ENCODE measurements at places on chromosomes 16 and 17.

DNA sequence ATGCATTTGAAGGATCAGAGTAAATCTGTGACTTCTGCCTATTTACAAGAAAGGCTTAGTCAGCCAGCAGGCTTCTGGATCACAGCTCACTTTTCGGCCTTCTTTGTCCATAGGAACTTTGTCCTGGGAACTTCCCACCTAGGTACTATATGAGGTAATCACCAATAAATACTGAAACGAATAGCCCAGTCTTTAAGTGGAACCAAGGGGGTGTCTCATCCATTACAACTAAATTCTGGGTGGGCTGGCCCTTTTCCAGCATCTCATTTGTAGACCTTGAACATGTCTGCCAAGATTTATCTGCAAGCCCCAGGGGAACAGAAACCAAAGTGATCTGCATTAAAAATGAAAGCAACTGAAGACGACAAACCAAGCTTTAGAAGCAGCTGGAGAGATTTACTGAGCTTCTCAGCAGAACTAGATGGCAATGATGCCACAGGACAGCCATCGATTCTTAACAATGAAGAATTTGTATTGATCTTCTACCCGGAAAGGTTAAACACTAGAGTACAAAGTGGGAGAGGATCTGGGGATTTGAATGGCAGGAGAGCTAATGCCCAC, 55.5 kb downstream of the SNX11 start:
- DNase-seq = no peak

DNA sequence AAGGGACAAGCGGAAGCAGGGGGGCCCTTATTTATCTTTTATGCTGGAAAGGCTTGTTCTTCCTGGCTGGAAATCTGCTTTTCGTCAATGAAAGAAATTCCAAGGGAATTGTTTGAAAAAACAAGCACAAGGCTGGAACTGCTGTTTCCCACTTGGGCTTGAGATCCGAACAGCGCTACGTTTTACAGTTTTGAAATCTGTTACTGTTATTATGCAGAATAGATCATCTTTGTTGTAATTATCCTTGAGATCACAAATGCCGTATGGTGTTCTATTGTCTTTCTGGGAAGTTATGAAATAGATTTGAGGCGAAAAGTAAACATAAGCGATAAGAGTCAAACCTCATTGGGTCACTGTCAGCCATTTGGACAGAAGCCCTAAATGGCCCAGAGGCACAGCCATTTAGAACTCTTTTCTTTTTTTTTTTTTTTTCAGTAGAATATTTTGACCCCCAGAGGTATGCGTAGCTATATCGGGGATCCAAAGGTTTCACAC, 223.3 kb downstream of the IRX3 start:
- DNase-seq = no peak

DNA sequence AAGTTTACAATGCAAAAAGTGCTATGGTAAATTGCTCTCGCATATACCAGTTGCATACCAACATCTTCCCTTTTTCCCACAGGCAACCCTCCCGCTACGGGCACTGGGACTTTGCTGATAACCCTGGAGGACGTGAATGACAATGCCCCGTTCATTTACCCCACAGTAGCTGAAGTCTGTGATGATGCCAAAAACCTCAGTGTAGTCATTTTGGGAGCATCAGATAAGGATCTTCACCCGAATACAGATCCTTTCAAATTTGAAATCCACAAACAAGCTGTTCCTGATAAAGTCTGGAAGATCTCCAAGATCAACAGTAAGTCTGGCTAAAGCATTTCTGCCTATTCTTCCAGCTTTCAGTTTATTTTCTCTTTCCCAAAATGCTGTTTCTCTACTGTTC, 27.9 kb upstream of the HSBP1 start:
- no peak for DNase-seq

DNA sequence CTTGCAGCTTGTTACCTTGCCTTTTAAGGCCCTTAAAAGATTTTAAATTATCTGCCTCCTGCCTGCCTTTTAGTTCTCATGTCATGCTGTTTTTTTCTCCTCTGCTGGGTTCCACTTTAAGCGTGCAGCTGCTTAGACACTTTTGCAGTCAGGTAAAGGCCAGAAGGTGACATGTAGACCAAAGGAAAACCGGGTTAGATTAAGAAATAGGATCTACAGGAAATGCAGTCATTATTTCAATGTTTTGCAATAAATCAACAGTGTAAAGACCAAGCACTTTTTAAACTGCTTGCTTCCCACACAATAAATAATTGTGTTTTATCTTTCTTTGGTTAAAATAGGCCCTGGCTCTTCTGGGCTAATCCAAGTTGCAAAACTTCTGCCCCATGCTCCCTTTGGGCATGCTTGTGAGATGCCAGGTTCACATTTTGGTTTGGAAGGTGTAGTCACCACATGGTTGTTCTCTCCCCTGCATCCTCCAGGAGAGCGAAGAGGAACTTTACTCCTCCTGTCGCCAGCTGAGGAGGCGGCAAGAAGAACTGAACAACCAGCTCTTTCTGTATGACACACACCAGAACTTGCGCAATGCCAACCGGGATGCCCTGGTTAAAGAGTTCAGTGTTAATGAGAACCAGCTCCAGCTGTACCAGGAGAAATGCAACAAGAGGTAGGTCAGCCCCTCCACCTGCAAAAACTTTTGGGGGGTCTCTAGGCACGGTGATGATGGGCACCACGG, 54.9 kb downstream of the SDR42E1 start:
- no peak for DNase-seq

DNA sequence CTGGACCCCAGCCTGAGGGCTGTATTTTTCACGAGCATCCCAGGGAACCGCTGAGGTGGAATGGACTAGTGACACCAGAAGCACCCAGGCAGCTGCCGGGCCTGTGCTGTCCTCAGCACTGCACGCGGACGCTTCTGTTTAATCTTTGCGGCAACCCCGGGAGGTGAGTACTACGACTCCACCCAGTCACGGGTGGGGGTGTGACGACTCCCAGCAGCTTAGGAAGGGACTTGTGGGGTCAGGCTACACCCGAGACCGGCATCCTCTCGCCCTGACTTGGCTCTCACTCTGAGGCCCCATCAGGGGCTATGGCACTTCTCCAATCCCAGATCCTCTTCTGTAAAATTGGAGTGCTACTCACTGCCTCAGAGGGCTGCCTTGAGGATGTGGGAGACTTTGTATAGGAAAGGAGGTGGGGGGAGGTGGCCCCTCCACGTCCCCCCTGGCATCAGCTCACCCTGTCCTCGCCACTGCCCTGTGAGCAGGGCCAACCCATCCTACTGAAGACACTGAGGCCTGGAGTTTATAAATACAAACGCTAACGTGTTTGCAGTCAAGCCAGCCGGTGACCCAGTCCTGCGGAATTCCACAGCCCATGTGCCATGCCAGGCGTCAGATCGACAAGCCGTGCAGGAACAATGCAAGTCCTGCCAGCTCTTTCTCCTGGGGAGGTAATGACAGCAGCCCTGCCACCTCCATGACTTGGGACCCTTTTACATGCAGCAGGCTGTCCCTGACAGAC, 44.4 kb downstream of the PPL start:
- DNase-seq = no peak

DNA sequence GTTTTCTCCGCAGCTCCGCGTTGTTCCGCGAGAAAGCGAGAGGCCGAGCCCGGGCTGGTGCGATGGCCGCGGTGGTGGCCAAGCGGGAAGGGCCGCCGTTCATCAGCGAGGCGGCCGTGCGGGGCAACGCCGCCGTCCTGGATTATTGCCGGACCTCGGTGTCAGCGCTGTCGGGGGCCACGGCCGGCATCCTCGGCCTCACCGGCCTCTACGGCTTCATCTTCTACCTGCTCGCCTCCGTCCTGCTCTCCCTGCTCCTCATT, 404 bp downstream of the EMC6 start:
- no peak for DNase-seq

DNA sequence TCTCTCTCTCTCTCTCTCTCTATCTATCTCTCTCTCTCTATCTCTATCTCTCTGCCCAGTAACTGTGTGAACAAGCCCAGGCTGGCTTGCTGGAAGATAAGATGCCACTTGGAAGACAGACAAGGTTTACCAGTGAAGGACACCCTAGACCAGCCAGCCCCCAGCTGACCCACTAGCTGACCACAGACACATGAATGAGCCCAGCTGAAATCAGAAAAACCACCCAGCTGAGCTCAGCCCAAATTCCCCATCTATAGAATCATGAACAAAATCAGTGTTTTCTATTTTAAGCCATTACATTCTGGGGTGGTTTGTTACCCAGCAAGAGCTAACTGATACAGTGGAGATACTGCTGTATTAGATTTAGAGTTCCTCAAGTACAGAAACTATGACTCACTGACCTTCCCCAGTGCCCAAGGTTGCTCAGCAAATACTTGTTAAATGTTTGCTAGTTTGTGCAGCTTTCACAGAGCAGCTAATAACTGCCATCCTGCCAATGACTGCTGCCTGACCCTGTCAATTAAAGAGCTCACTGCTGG, 18.0 kb downstream of the EMP2 start:
- DNase-seq = no peak

DNA sequence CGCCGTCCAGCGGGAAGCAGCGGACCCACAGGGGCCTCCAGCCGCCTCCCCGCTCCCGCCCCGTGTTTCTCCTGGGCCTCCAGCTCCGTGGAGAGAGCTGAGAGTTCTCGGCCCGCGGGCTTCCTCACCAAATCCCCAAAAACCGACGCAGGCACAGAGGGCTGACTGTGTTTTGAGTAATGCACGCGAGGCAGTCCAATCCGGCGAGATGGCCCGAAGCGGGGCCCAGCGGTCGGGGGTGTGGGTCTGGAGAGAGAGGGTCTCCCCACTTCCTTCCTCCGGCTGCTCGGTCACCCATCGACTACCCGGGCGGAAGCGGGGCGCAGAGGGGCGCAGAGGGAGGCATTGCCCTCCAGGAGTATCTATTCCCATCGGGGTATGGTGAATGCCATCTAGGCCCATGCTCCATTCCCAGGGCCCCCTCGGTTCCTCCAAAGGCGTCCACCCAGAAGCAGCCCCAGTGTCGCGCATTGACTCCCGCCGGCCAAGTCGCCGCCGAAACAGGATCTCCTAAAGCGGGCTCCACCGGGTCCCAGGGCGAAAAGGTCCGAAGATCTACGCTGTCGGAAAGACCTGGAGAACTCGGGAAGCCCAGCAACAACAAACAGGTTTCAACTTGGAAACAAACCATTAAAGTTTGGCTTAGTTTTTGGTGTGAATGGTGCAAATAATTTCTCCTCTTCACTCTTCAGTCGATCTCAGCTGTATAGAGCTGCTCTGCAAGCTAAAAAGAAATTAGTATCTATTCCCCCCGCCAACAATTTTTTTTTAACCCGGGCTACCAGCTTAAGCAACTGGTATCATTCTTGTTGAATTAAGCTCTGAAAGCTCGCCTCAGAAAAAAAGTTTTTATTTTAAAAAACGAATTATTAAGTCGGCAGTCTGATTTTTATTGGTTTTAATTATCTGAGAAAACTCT, 19.2 kb upstream of the HOXB13 start:
- DNase-seq = no peak

DNA sequence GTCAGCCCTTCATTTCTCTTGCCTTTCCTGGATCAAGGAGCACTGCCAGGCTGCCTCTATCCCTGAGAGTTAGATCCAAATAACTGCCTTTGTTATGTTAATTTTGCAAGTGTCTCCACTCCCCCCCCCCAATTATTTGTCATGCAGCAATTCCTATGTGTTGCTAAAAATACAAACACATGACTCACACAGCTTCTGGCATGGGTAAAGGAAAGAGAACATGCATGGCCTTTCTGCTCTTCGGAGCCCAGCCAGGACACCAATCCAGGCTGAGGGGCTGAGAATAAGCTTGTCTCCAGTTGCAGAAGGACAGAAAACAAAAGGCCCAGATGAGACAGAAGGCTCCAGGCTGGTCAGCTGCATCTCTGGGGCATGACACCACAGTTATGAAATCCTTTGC, 148.0 kb upstream of the TNRC6C start:
- no peak for DNase-seq

- no peak for DNase-seq
Observed at GRCh38 chr17:29008591-29008990, 2.8 kb upstream of the SEZ6 start.

DNA sequence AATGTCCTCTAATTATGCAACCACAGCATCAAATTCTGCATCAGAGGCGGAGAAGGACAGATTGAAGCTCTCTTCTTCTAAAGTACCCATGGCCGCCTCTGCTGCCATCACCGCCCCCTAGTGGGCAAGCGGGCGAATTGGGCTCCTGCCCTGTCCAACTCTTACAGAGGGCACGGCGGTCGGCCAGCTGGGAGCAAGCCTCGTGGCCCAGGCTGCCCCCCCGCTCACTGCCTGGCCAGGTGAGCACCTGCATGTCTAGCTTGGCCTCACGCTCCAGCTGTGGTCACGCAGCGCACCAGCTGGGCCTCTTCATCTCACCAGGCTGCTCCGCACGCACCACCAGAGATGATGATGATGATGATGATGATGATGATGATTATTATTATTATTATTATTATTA, 146.1 kb upstream of the TOM1L1 start:
- no peak for DNase-seq

DNA sequence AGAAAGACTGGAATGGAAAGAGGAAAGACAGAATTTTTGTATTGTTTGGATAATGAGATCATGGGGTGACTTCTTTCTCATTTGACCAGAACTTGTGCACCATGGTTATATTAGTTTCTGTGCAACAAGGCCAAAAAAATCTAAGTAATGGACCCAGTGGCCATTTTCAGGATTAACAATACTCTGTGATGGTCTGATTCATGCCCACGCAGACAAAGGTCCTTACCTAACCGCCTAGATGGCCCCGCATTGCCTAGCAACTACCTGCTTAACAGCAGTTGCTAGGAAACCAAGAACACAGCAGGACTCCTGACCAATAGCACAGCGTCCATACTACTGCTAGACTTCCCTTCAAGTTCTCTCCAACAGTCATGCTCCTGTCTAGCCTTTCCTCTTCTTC, 22.4 kb downstream of the MIS12 start:
- no peak for DNase-seq

- DNase-seq = peak; percentile 9
Observed at GRCh38 chr16:17416461-17417311, 54.1 kb downstream of the XYLT1 start.

DNA sequence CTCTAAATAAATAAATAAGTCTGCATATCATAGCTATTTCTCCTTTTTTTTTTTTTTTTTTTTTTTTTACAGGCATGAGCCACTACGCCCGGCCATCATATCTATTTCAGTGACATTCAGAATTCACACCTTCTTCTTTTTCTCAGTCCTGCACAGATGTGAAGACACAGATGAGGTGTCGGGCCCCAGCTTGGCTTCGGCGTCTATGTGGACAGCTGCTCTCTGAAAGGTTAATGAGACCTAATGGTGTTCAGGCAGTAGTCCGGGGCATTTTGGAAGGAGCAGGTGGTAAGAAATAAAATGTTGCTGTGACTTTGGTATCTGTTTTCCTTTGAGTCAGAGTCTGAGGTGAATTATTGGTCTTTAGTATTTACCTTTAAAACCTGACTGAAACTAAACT, 23.6 kb downstream of the TANGO6 start:
- DNase-seq = no peak

All from stimulated activated CD4-positive, alpha-beta T cell treated with anti-CD3 and anti-CD28 coated beads, Interleukin-1b, Interleukin-23, amount 100 ng/mL, for 1 hour (primary cell).